ENCODE measurements at places on chromosomes 11 and 22.
A peak's percentile ranks its signal among the peaks of the same experiment; 100 is the strongest.

- peak; percentile 89 for DNase-seq
These were observed 69.4 kb upstream of the FGF3 start for GRCh38 chr11:69888483-69889181.

DNA sequence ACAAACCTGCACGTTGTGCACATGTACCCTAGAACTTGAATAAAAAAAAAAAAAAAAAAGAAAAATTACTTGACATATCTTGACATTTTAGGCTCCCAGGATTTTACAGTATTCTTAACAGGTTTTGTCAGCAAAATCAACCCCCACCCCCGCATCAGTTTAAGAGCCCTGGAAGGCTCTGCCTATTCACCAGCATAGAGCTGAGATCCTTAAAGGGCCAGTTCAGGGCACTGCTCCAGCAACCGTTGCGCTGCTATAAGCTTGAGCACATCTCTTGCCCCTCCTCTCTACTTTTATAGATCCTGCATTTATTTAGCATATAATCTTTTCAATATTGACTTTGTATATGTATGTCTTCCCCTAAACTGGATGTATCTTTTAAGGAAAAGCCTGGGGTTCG, 697 bp upstream of the PAFAH1B2 start:
- no peak for DNase-seq

- peak; percentile 88 for DNase-seq
These were observed 76.2 kb downstream of the ZBTB16 start for GRCh38 chr11:114135737-114136151.

DNA sequence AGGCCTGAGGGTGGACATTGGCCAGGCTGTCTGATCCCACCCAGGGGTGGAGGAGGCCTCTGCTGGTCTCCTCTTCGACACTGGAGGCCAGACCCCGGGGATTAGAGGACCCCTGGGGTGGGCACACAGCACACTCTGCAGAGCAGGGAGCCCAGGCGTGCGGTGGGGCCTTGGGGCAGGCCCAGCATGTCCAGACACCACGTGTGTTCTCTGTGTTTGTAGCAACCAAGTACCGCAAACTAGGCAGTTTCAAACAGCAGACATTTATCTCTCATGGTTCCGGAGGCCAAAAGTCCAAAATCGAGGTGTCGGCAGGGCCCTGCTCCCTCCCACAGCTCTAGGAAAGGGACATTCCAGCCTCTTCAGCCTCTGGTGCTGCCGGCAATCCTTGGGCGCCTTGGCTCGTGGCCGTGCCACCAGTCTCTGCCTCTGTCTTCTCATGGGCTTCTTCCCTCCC, 1.5 kb downstream of the PANX2 start:
- DNase-seq: no peak

GRCh38 chr11:72635933-72636332, 38.3 kb downstream of the PDE2A start:
- no peak for DNase-seq

DNA sequence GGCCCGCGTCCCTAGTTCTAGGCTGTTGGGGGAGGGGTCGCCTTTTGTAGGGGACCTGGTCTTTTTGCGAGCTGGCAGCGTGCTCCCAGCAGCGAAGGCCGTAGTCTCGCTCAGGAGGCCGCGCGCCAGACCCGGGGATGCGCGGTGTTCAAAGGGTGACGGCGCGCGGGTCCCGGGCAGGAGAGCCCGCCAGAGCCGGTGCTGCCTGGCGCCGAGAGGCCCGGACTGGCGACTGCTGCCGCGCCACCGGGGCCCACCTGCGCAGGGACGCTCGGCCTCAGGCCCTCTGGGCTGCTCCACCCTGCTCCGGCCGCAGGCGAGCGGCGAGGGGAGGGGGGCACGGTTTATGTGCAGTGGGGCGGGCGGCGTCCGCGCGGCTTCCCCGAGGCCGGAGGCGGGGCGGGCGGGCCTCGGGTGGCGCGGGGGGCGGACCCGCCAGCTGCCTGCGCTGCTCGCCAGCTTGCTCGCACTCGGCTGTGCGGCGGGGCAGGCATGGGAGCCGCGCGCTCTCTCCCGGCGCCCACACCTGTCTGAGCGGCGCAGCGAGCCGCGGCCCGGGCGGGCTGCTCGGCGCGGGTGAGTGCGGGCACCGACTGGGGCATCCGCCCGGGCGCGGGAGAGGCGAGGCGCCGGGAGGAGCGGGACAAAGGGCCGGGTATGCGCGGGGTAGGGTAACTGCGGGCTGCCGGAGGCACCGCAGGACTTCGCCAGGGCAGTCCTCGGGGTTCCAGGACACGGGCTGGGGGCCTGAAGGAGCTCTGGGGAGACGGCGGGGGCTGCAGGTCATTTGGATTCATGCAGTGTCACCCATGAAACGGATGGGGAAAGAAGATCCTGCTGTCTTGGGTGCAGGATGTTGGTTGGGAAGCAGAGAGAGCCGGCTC, at the start of gene PRSS23:
Gene PRSS23, plus strand, starts transcription at position 467 of the 884 bp plus-strand sequence. CDS start 7,102 bp downstream, outside the sequence.
- peak; percentile 93 for DNase-seq

- DNase-seq: no peak
These were observed 40.3 kb downstream of the TPBGL start for GRCh38 chr11:75280770-75281468.

DNA sequence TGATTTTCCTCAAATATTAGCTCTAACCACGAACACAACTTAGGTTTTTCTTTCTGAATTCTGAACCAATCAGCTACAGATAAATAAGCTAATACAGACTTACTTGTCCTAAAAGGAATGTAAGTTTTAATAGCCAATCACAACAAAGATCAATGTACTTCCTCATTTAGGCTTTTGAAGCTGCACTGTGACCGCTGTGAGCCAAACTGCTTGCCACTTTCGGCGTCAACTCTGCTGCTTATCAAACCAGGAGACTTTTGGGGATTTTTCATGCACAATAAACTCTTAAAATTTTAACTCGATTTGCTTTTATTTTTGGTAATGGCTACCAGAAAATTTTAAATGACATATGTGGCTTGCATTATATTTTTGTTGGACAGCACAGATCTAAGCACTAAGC, 92.5 kb downstream of the TMPRSS5 start:
- DNase-seq: no peak

- no peak for DNase-seq
These were observed 1080.2 kb downstream of the OPCML start for GRCh38 chr11:132451942-132452601.

DNA sequence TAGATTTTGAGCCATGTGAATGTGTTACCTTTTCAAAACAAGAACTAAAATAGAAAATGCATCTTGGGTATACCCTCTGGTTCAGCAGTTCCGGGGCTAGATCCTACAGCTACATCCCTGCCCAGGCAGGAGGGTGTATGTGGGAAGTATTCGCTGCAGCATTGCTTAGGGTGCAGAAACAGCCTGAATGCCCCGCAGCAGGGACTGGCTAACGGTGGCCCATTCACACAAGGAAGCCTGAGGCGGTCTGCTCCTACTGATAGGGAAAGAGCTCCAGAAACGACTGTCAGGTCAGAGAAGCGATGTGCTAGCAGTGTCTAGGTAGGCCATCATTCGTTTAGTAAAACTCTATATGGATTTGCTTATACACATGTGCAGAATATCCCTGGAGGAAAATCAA, 9.9 kb upstream of the RASL10A start:
- no peak for DNase-seq

DNA sequence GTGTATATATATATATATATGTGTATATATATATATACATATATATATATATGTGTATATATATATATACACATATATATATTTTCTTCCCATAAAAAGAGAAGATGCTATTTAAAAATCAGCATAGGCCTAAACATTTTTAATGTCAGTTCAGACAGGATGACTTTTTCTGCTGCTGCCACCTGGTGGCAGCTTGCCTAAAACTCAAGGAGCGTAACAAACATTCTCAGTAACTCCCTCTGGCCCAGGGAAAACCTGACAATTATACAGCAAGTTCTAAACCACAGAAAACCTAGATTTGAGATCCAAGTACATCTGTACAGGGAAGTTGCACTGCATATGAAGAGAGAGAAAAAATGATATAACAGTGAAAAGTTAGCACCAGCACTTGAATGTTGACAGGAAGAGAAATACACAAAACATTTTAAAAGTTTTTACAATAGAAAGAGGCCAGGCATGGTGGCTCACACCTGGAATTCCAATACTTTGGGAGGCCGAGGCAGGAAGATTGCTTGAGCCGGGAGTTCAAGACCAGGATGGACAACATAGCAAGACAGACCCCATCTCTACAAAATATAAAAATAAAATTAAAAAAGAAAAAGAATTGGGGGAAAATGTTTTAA, 16.6 kb downstream of the OR8A1 start:
- peak; percentile 63 for DNase-seq

- no peak for DNase-seq
These were observed 43.0 kb upstream of the ZBED5 start for GRCh38 chr11:10900681-10901415.

DNA sequence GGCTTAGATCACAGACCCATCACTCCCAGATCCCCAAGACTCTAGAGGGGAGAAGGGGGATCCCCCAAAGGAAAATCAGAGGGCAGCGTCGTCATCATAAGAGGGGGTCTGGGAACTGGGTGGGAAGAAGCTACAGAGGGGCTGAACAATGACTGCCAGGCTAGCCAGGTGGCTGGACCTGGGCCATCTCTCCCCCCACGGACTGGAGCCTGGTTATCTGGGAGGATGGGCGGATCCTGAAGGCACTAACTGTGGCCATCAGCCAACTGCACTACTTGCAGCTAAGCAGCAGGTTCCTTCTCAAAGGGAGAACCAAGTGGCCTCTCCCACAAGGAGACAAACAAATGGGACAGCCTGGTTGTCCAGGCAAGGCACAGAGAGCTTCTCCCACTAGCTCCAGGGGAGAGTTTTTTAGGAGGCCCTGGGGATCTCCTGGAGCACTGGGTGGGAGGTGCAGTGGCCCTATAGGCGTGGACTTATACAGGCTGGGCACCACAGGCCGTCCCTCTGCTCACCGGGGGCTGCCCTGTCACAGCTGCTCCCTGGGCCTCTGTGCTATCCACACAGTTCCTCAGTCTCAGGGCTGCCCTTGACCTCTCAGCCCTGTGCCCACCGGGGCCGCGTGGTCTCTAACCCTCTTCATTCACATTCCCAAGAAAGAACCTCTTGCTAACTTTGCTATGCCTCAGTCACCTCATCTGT, 15.4 kb downstream of the P2RY6 start:
- DNase-seq: no peak

GRCh38 chr22:40265783-40266182, 80.5 kb upstream of the ADSL start:
- no peak for DNase-seq
